ENCODE measurements at places on chromosomes 12 and 14. TPM values are rescaled to one million over a fixed set of nuclear protein-coding genes. Genes with fewer than 3 reads are reported as not detected.

Gene PTCSC3
- polyA plus RNA-seq, result 1.1 TPM

Gene IAPP
- not detected for polyA plus RNA-seq

Gene ANKS1B
- polyA plus RNA-seq, result 4.8 TPM

Gene NKX2-1
- polyA plus RNA-seq, result not detected

GRCh38 chr14:77032844-77033621 is 4.5 kb upstream of the IRF2BPL start:
- no peak for DNase-seq

GRCh38 chr12:128137140-128137539 is 129.8 kb upstream of the TMEM132C start:
- no peak for DNase-seq

- no peak for DNase-seq
These were observed 51.1 kb upstream of the HIF1A start for GRCh38 chr14:61644175-61644574.

GRCh38 chr12:15682826-15683225 is 106.4 kb downstream of the EPS8 start:
- no peak for DNase-seq

- DNase-seq, result no peak
These were observed 116.3 kb upstream of the VASH1 start for GRCh38 chr14:76644855-76645518.

Gene TTC9
- polyA plus RNA-seq, result 3.7 TPM

Gene KRT3
- polyA plus RNA-seq, result not detected

GRCh38 chr14:91159906-91160305 is 46.0 kb downstream of the DGLUCY start:
- DNase-seq, result no peak

- no peak for DNase-seq
These were observed 153.0 kb upstream of the MYL2 start for GRCh38 chr12:111073370-111073769.

Gene TMPRSS12
- polyA plus RNA-seq, result 0.06 TPM

Gene EPYC
- not detected for polyA plus RNA-seq

Gene GPR132
- polyA plus RNA-seq, result 0.40 TPM

Gene CCDC175
- polyA plus RNA-seq, result 1.3 TPM
